ENCODE measurements at places on chromosomes 5 and 9.

- DNase-seq, result peak; percentile 100
Measured at GRCh38 chr9:130847306-130848217, 12.5 kb downstream of the ABL1 start.

GRCh38 chr5:107612541-107612940 lies 58.2 kb downstream of the EFNA5 start:
- no peak for DNase-seq

DNA sequence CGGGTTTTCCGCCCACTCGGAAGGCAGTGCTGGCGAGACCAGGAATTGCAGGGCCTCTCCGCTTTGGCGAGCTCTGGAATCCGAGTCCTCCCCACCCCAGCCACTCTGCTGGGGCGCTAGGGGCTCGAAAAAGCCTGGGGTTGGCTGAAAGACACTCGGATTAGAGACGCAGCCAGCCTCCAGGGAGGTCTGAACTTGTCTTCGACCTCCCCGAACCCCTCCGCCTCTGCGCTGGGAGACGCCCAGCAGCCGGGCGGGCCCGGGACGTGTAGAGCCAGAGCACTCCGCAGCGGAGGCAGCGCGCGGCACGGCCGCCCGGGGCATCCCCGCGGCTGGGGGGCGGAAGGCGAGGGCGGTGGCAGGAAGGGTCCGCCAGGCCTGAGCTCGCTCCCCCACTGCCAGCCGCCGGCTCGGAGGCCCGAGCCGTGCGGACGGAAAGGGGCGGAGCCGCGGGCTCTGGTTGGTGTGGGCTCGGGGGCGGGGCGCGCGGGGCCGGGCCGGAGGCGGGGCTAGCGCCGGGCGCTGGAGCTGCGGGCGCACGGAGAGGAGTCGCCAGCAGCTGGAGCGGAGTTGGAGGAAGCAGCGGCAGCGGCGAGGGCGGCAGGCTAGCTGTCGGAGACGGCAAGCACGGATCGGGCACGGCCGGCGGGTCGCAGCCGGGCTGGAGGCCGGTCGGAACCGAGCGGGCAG lies at the start of gene PIK3R1:
PIK3R1 (plus strand) TSS at position 549 of the 690 bp plus-strand sequence. CDS start 10,920 bp downstream, outside the sequence.
- DNase-seq, result peak; percentile 91

DNA sequence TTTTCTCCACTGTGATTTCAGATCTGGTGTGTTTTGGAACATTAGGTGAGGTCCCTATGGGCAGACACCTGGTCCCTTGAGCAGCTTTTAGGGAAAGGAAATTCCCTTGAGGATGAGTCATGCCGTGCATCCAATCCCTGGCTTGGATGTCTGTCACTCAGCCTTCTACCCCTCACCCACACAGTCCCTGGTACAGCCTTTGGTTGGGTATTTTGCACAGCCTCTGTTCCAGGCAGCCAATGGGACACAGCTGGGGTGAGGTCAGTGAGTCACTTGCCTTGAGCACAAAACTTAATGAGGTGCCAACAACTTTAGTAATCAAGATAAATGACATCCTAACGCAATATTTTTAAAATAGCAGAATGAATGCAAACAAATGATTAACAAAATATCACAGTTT lies 22.7 kb upstream of the SVEP1 start:
- DNase-seq, result peak; percentile 62

DNA sequence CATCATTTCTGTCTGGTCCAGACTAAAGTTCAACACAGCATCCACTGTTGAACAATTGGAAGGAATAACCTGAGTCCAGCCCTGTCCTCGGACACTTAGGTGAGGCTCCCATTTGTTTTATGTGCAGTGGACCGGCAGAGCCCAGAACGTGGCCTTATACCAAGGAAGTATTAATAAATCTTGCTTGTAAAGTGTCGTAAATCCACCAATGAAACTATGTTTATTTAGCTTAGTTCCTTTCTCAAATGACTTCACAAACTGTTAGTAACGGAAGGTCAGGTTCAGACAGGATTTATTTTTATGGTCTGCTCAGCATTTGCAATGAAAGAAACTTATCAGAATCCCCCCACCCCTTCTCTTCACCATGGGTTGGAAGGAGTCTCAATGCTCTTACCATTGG lies 149.5 kb downstream of the PCSK1 start:
- DNase-seq, result no peak

- no peak for DNase-seq
Measured at GRCh38 chr5:107652839-107653607, 17.7 kb downstream of the EFNA5 start.

DNA sequence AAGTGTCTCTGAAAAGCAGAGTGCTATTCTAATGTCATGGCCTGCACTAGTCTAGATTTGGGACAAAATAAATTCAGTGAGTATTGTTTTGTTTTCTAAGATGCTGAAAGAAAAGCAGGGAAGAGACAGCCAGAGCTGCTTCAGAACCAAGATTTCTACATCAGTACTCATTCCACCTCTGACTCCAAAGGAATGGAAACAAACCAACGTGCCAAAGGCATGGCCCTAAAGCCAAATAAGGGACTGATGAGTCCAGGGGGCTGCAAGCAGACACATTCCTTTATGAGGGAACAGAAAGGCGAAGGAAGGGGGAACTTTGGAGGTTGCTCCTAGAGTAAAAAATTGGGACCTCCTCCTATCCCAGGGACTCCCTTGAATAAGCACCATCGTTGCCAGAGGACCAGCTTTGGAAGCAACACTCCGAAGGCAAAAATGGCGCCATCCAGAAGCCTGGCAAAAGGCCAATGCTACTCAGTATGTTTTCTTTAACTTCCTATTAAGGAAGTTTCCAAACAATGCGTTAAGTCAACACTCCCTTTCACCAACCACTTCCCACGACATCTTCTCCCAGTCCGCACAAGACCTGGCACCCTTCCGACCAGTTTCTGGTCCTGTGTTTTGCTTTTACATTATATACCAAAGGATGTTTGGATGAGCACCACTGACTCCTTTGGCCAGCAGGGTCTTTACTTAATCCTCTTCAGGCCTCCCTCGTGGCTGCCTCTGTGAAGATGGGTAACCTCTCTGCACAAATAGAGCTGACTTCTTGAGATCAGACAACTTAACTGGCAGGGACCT lies 31.6 kb downstream of the ADAM19 start:
- peak; percentile 40 for DNase-seq

- DNase-seq, result peak; percentile 90
Measured at GRCh38 chr9:131707733-131708157, 32.1 kb downstream of the RAPGEF1 start.

DNA sequence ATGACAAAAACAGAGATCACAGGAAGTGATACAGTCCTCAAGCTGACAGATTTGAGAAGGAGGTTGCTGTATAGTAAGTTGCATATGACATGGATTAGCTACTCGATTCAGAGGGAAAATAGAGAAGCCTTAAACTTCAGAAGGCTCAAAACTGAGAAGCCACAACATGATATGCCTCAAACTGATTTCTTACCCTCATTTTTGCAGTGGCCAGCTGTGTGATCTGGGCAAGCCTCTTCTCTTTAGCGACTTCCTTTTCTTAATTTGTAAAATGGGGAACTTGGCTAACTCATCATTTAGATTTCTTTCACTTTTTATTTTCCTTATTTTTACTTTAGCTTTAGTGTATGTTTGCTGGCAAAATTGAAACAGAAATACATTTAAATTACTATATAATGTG lies 421.1 kb downstream of the KIF4B start:
- no peak for DNase-seq

Measured in fibroblast of mammary gland (primary cell).